Right forelimb (tissue), 1 donor: ENCODE measurements at places on chromosomes 7 and 10.

DNA sequence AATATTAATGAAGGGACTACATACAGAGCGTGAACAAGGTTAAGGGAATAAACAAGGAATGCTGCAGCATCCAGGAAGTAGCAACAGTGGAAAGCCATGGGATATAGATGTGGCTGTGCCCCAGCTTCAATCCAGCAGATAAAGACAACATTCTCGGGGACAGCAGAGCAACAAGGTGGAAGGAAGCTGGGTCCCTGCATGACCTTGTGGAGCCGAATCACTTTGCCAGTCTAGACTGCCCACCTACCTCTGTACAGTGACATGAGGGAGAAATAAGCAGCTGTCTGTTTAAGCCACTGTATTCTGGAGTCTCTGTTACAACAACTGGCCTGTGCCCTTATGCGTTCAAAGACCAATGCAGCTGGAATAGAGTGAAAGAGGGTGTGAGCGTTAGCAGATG lies 30.1 kb upstream of the SAMD8 start:
- DNase-seq, result no peak

DNA sequence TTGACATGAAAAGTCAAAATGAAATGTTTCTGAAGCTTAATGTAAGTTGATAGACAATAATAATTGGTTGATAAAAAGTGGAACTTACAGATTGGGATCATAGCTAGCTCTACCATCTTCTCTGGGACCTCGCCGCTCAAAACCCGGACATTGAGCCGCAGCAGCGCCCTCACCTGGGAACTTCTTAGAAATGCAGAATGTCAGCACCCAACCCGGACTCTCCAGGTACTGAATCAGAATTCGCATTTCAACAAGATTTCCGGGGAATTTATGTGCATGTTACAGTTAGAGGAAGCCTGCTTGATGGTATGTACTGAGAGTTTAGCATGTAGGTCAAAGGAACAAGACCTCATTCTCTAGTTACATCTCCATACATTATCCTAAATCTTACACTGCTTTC lies 36.7 kb upstream of the ABLIM1 start:
- no peak for DNase-seq

DNA sequence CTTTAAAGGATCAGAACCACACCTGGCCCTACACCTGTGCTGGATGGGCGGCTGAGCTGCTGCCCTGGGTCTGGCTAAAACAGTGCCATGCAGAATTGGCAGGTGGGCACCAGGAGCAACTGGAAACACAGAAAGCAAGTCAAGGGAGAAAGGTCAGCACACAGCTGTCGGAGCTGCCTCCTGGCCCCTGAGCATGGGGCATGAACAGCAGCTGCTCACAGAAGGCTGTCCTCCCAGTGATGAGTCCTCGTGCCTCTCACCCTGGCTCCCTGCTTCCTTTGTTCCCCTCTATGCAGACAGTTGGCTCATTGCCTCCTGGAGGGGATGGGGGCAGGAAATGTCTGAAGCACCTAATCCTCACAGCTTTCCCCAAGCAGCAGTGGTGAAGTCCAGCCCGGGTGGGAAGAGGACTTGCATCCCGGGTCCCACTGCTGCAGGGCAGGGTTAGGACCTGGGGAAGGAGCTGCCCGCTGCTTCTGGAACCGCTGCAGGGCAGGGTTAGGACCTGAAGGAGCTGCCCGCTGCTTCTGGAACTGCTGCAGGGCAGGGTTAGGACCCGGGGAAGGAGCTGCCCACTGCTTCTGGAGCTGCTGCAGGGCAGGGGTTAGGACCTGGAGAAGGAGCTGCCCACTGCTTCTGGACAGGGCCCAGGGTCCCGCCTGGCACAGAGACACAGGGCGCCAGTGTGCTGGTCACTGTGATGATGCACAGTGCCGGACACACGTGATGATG lies 37.3 kb downstream of the VIPR2 start:
- peak; percentile 59 for DNase-seq

GRCh38 chr10:2866569-2866968 lies 200.8 kb upstream of the PFKP start:
- DNase-seq, result no peak

GRCh38 chr7:89259085-89259484 lies 463.5 kb upstream of the TEX47 start:
- no peak for DNase-seq

DNA sequence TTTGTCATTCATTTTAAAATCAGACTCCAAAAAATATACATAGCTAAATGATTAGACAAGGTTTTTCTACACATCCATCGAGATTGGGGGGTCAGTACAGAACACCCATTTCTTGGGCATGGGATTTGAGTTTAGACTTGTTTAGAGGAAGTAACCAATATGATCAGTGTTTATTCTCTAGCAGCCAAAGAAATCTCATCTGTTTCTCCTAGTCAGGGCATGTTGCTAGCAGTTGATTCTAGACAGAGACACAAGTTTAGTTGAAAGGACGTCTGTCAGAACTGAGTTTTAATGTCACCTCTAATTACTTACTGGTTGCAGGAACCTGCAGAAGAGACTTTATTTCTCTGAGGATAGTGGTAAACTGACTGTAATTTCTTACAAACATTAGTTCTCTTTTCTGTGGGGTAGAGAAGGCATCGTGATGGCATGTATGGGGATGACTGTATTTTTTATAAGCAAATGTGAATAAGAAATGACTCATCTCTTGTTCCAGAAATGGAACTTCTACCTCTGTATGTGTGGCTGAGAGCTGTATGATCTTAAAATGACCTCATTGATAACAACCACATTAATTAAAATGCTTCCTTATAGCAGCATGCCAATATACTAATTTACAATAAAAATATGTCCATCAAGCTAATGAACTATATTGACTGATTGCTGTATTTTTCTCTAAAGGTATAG lies 30.6 kb upstream of the RHOBTB1 start:
- DNase-seq, result no peak
